NAMALWA (cell line): ENCODE measurements at places on chromosomes 1 and 21.

DNA sequence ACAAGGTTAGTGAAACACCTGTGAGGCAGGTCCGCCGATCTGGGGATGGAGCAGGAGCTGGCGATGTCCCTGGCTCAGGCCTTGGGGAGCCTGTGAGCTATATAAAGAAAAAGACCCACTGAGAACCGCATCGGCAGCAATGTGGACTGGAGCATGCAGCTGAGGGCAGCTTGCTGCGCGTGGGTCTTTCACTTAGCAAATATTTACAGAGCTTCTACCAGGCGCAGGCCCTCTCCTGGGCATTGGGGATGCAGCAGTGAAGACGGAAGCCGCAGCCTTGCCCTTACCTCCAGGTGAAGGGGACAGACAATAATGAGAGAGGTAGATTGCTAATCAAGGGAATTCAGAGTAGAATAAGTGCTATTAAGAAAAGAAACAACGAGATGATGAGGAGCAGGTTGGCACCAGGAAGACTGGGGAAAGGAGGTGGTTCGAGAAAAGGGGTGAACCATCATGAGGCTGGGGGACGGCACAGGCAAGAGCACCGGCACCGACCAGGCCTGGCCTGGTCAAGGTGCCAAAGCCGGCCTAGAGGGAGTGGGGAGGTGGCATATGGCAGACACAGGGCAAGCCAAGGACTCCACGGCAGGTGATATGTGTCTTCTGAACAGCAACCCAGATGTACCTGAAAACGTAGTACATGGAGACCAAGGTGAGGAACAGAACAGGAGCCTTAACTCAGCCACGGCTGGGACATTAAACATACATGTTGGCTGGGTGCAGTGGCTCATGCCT, 60.7 kb upstream of the PAX7 start:
- no peak for DNase-seq

DNA sequence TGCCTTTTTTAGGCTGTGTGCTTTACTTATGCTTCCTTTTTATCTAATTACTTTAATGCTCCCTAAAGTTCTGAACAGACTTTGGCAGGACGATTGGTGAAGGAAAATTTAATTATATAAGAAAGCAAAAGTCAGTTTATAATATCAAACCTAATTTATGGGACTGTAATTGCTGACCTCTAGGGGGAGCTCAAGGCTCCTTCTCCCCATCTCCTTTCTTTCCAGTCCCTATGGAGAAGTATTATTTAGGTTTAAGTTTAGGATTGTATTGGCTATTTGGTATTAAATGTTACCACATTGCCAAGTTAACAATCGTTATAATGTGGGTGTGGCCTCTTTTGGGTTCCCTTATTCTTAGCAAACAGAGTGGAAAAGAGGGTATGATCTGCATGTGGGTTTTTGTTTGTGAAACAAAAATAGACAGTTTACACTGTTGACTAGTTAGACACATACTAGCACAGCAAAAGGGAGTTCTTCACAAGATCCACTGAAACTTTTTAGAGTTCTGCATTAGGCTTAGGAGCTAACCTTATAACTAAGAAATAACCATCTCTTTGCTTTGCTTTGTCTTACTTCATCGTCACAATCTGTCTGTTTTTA, 48.2 kb upstream of the TNFSF4 start:
- peak; percentile 58 for DNase-seq

DNA sequence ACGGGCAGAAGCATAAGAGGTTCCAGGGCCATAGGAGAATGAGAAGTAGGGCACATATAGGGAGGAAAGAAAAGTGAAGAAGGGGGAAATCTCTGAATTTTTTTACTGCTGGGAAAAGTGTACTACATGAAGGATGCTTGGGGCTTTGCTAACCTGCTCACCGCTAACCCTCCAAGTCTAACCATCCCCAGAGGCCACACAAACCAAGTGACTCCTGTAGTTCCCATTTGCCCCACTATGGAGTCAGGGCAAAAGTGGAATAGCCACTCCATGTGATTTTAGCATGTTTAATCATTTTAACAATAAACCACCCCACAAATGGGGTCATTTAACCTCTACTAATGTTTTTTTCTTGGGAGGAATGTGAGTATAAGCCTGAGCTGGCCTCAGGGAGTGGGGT, 24.7 kb downstream of the MPZ start:
- DNase-seq: no peak

DNA sequence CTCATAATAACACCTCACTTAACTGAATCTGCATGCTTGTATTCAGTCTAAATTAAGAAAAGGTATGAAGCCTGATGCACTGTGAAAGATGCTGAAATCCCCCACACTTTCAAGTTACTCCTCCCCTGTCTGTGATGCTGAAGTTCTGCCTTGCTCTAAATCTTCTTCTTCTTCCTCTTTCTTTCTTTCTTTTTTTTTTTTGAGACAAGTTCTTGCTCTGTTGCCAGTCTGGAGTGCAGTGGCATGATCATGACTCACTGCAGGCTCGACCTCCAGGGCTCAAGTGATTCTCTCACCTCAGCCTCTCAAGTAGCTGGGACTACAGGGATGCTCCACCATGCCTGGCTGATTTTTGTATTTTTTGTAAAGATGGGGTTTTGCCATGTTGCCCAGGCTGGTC, 231.0 kb upstream of the B3GALT2 start:
- no peak for DNase-seq

DNA sequence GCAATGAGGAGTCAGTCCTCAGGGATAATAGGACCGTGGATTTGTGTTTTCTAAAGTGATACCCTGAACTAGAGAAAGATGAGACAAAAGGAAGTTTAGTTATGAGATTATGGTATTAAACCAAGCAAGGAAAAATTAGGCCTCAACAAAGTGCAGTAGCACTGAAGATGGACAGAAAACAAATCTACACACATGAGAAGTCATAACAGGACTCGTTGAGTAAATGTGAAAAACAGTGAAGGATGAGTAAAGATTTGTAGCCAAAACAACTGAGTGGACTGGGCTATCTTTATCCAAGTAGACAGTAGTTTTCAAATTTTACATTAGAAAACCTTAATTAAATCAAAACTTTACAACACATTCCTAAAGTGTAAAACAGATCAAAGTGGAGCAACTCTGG, 15.0 kb downstream of the EPRS1 start:
- DNase-seq: no peak

- no peak for DNase-seq
Measured at GRCh38 chr1:112344754-112345423, 51.1 kb upstream of the CTTNBP2NL start.

DNA sequence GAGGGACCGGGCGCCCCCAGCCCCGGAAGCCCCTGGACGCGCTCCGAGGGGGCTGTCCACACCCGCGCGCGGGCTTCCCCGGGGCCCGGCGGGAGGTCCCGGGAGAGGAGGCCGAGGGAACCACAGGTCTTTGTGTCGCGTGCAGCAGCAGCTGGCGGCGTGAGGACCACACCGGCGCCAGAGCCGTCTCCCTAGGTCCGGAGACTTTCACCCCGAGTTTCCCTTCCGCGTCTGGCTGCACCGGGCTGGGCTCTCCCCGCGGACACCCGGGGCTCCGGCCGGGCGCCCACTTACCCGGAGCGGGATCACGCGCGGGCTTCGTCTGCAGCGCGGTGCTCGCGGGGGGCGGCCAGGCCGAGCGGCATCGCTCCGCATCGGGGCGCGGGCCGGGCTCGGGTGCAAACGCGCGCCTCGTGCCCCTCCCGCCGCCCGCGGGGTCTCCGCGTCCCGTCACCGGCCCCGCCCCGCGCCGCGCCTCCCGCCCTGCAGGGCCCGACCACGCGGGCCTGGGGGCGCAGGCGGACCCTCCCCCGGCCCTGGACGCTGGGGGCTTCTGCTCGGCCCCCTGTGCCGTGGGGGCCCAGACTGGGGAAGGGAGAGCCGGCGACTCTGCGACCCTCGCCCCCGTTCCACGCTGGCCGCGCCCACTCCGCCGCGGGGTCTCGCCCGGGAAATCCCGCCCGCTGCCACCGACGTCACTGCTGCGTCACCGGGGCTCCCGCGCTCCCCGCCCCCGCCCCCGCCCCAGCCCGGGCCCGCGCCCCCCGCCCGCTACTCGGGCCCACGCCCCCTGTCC, at the start of gene GNG4:
Gene GNG4 (minus strand): TSS at position 417 of the 796 bp plus-strand sequence. CDS start 65,946 bp downstream, outside the sequence.
- no peak for DNase-seq

DNA sequence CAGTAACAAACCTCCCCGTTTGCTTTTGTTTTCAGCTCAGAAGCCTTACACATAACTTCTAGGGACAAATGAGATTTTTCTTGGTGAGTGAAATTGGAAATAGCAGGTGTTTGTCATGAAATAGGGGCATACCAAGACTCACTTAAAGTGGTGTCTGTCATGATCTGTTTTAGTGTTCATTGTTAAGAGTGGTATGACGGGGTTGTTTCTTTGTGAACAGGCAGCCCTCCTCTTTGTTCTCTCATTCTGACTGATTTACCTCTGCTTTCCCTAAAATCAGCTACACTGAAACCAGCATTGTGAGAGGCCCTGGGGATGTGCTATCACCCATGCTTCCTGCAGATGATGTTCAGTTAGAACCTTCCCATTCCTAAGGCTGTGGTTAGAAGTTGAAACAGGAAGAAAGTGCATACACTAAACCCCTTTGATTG, 2.5 kb upstream of the ERO1B start:
- DNase-seq: peak; percentile 78

- no peak for DNase-seq
Measured at GRCh38 chr1:8144323-8144722, 118.2 kb upstream of the ERRFI1 start.

- DNase-seq: no peak
Measured at GRCh38 chr1:212118872-212119260, 83.3 kb downstream of the DTL start.

DNA sequence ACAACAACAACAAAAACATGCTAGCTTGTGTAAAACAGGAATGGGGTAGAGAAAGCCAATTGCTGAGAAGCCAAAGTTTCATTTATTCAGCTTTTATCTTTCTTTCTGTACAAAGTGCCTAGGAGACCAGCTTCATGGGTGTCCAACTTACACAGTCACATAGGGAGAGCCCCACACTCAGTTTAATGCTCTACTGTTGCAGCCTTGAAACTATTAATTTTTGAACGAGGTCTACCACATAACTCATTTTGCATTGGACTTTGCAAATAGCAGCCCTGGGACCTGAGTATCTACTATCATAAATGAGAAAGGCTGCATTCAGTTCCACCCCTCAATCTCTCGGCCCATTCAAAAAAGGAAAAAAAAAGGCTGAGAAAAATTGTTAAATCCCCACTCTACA, 98.8 kb downstream of the ZNF644 start:
- no peak for DNase-seq

DNA sequence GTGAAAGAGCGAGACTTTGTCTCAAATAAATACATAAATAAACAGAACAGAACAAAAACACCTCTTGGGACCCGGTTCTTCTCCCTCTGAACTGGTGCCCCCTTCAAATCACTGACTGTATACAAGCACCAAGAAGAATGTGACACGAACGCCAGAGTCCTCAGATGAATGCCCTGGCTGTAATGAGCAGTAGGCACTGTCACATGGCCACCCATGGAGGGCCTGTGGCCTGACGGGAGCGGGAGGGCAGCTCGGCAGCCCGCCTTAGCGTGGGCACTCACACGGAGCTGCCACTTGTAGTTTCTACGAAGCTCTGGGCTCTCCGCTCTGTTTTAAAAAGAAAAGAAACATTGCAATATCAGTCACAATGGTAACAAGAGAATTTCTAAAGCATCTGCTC, 146.0 kb downstream of the PEX14 start:
- no peak for DNase-seq
